ENCODE measurements at places on chromosomes 7 and 10.

DNA sequence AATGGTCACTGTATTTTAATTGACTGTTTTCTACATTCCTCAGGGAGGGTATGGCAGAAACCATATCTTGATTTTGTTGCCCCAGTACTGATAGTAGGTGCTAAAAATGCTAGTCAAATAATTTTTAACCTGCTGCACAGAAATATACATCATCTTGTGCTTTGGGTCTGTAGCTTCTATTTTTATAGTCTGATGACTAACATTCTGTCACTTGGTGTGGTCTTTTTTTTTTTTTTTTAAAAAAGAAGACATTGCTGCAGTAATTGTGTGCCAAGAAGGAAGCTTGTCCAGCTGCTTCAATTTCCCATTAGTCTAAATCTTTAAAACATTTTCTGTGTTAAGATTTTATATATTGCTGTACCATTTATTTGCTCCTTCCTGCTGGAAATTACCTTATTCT, 83.6 kb downstream of the ICA1 start:
- DNase-seq, result no peak

DNA sequence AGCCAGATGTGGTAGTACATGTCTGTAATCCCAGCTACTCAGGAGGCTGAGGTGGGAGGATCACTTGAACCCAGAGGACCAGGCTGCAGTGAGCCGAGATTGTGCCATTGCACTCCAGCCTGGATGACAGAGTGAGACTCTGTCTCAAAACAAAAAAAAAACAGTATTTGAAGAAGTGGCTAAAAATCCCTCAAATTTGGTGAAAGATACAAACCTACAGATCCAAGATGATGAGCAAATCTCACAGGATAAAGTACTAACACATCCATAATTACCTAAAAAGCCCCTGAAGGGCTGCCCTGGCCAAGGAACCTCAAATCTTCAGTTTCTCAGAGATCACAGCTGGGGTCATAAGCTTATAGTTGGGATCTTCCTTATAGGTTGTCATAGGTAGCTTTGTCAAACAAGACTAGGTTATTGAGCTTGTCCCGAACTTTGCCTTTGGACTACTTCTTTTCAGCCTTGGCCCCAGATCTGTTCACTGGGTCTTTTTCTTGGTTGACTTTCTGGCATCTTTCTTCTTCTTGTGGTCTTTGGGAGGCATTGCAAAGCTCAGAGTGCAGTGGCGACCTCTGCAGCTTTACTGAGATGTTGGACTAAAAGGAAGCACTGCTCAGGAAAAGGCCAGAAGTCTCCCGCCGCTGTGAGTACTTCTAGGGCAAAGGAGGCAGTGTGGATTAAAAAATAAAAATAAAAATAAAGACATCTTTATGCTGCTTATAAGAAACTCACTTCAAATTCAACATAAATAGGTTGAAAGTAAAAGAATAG, 28.6 kb upstream of the SAR1A start:
- DNase-seq, result no peak

DNA sequence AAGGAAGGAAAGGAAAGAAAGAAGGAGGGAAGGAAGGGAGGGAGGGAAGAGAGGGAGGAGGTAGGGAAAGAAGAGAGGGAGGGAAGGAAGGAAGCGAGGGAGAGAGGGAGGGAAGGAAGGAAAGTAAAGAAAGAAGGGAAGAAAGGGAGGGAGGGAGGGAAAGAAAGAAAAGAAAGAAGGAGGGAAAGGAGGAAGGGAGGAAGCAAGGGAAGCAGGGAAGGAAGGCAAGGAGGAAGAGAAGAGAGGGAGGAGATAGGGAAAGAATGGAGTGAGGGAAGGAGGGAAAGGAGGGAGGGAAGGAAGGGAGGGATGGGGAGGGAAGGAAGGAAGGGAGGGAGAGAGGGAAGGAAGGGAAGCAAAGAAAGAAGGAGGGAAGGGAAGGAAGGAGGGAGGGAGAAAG, 65.8 kb downstream of the MAP3K8 start:
- DNase-seq, result no peak

DNA sequence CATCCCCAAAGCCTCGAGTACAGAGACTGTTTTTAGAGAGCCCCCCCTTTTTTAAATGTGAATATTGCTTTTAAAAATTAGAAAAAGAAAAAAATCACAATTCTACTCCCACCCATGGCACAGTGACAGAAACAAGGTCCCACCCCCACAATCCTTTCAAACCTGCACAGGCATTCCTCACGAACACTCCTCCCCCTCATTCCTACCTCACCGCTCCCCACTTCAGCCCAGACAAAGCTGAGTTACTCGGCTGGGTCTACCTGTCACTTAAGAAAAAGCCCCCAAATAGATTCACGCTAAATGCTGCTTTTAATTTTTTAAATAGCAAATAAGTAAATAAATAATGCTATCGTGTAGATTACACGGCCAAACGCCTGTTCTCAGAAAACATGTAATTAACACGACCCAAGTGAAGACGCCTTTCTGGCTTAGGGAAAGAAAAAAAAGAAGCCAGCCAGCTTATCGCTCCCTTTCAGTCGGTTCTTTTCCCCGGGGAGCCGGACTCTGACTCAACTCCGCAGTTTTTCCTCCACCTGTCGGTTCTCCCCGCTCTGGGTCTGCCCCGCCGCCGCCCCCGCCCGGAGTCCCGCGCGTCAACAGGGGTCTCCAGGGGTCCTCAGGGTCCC, 739 bp downstream of the MPP7 start:
- DNase-seq, result no peak

GRCh38 chr7:2736411-2736914, 48.5 kb downstream of the AMZ1 start:
- DNase-seq, result no peak

DNA sequence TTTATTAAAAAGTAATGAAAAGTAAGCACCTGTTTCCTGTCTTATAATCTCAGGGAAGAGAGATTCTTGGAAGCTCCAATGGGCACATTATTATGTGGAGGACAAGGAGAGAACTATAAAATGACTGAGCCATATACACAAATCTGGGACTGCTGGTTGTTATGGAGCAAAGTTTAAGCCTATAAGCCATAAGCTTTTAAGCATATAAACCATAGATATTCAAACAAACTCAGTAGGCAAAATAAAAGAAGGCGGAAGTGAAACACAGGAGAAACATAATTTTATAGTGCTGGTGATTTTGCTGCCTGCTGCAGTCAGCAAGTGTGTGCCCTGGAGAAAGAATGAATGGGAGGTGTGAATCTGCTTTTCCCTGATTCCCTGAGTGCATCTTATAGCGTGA, 274.4 kb downstream of the KIF20B start:
- DNase-seq, result no peak

DNA sequence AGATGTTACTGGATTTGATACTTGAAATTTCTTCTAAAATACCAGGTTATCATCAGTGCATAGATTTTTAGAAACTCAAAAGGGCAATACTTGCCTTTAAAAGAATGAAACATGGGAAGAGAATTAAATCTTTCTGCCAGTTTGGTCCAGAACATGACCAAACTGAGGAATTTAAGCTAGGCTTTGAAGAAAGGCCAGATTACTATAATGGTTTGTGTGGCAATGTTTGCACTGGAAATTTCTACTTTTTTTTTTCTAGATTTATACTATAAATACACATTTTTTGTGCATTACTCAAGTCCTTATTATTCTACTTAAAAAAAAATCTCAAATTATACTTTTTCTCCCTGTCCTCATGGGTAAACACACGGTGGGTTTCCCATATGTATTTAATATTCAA, 9.2 kb downstream of the MKX start:
- no peak for DNase-seq

Measured in HTR-8/SVneo (cell line).